ENCODE measurements at places on chromosomes 16 and 17.
A peak's percentile ranks its signal among the peaks of the same experiment; 100 is the strongest.

GRCh38 chr17:39073916-39074315 is 77.5 kb downstream of the PLXDC1 start:
- DNase-seq = peak; percentile 39

DNA sequence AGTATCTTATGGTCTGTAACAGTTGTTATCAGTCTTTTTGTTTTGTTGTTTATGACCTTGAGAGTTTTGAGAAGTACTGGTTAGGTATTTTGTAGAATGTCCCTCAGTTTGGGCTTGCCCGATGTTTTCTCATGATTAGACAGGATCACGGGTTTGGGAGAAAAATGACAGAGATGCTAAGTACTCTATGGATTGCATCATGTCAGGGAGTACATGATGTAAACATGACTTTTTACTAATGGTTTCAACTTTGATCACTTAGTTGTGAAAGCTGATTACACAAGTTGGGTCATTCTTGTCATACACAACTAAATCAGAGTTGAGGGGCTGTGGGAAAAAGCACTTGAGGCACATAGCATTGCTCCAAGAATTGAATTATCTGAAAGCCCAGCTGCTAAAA is 94.7 kb upstream of the SIAH1 start:
- no peak for DNase-seq

DNA sequence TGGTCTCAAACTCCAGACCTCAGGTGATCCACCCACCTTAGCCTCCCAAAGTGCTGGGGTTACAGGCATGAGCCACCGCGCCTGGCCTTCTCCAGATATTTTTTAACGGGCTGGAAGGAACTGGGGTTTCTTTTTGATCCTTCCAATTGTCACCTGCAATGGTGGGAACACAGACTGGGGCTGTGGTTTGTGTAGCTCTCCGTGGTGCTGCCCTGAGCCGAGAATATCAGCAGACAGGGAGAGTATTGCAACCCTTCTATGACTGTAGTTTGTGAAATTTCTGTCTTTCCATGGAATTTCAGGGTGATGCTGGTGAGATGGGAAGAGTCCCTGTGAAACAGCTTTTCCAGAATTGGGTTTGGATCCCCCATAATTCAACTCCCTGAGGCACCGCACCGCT is 263.5 kb downstream of the ENGASE start:
- no peak for DNase-seq

DNA sequence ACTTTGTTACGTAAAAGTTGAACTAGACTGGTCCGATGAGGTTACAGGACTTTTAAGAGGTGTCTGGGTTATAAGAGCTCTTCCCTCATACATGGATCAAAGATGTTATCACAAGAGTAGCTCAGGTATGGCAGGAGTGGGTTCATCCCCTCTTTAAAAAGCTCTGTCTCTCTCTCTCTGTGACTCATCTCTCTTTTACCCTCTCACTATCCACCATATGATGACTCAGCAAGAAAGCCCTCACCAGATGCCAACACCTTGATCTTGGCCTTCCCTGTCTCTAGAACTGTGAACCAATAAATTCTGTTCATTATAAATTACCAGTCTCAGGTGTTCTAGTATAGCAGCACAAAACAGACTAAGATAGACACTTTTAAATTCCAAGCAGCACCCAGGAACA is 1.9 kb upstream of the CLEC19A start:
- DNase-seq = no peak

DNA sequence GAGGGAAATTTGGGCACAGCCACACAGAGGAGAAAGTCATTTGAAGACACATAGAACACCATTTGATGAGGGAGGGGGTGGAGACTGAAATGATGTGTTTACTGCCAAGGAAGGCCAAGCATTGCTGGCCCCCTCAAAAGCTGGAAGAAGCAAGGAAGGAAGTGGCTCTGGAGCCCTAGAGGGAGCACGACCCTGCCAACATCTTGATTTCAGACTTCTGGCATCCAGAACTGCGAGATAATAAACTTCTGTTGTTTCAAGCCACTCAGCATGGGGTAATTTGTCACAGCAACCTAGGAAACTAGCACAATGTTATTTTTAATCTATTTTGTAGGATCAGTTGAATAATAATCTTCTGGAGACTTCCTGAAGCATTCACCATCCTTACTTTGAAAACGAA is 314.8 kb upstream of the GOT2 start:
- DNase-seq = no peak

- no peak for DNase-seq
Measured at GRCh38 chr17:44417553-44417952, 28.1 kb upstream of the ITGA2B start.

DNA sequence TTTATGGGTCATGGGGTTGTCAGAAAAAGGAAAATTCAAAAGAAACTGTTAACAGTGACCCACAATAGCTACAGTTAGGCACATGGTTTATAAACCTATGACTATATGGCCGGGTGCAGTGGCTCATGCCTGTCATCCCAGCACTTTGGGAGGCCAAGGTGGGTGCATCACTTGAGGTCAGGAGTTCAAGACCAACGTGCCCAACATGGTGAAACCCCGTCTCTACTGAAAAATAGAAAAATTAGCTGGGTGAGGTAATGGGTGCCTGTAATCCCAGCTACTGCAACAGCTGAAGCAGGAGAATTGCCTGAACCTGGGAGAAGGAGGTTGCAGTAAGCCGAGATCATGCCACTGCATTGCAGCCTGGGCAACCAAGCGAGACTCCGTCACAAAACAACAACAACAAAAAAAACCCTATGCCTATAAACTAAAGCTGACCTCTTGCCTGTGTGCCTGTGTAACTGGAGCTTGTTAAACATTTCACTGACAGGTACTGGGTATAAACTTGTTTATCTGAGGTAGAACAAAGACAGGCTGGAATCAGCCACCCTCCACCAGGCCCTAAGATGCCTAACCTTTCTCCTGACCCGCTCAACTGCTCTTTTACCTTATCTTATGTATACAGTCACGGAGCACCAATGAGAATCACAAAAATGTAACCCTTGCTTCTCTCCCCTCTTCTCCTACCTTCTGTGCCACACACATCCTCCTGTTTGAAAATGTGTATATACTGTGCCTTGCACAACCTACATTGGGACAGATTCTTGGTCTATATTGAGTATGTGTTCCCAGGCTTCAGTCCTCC is 62.9 kb upstream of the ATF7IP2 start:
- no peak for DNase-seq

DNA sequence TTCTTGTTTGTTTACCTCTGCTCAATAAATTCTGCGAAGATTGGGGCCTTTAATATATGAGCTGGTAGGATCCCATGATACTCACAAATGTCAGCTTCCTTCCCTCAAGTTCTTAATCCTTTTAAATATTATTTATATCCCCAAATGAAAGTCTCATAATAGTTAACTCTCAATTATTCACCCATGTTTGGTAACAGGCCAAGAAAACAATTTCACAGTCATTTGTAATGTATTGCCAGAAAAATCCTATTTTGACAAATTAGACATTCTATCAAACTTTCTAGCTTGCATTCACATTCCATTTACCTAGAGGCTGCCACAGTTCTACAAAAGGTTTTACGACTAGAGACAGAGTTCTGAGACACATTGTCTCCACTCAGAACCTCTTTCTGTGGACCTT is 441.2 kb downstream of the UTP18 start:
- DNase-seq = no peak

- no peak for DNase-seq
Measured at GRCh38 chr17:39213852-39214251, 11.9 kb downstream of the STAC2 start.

DNA sequence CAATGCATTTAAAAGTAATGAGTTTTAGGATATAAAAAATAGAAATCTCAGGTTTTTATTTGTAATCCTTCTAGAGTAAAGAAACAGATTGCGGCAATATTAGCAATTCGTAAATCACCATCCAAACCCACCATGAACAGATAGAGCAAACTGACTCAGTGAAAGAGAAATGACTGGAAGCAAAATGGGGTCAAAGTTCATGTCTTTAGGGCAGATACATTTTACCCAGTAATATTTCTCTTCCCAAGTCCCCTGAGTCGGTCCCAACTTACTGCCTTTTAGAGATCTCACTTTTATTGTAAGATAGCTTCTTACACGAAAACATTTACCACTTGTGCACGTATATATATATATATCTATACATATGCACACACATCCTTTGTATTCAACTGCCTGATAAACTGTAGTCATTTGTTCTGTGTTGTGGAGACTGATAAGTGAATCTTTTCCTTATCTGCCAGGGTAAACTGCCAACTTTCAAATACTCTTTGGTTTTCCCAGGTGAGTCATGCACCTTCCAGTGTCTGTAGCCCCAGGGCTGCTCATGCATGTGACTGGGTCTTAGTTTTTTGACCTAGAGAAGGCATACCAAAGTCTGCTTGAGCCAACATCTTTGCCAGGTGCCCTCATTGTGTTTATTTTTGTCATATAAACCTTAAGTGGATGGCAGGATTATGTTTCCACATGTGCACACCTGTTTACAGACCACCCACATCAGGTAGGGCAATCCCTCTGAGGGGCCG is 7.8 kb upstream of the IRF8 start:
- peak; percentile 75 for DNase-seq

DNA sequence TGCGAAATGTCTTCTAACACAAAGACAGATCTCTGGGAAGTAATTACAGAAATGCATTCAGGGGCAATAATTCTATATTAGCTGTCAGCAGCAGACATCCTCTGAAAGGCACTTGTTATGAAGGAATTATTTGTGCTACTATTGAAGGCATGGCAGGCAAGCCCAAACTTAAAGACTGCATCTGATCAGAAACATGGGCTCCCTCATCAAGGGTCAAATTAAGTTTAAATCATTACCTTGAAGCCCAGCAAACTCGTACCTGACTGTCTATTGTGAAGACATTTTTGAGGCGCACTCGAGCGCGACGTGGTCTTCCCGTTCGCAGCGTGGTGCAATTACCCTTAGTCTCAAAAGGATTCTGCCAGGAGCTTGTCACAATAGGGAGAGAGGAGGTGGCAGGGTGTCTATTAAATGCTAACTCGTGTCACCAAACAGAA is 110.6 kb downstream of the ZNF423 start:
- peak; percentile 47 for DNase-seq

DNA sequence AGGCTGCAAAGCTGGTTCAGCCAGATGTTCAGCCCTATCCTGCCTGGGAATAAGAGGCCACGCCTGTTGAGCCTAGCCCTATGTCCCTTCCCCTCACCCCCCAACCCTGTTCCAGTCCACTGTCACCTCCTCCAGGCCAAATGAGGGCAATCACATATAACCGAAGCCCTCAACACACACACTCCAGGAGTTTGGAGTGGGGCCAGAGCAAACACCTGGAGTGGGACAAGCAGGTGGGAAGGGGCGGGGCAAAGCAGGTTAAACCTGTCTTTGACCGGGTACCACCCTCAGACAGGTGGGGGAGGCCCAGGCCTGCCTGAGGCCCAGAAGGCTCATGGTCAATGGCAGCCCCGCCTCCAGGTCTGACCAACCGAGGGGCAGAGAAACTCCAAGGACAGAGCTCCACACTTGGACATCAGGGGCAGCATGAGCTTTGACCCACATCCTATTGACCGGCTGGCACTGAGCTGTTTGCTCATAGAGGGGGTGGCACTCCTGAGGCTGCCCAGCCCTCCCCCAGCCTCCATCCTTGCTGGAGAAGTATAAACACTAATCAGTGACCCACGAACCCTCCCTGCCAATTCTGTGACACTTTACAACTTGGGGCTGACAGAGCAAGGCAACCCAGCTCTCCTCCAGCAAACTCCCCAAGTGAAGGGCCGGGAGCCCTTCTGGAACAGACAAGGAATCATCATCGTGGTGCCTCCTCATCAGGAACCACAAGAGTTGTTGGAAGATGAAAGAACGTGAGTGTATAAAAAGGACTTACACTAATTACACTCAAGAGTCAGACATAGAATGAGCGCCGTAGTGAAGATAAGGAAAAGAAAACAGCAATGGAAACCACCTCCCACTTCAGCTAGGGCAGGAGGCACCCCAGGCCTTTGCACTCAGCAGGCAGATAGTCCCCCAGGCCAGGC is 1.5 kb downstream of the ESRP2 start:
- DNase-seq = peak; percentile 77

GRCh38 chr17:80652756-80653330 is 108.2 kb downstream of the RPTOR start:
- DNase-seq = no peak

GRCh38 chr17:69523244-69523861 is 108.9 kb downstream of the MAP2K6 start:
- peak; percentile 33 for DNase-seq

Measured in NCI-H1105 treated with DMSO at 0.1 percent for 48 hours (cell line).